ENCODE measurements at places on chromosomes 7 and 10.
A peak's percentile ranks its signal among the peaks of the same experiment; 100 is the strongest.

GRCh38 chr7:143973870-143974416 lies 19.3 kb downstream of the OR2F1 start:
- no peak for DNase-seq

- DNase-seq, result no peak
These were observed 86.5 kb upstream of the KDM7A start for GRCh38 chr7:140263277-140263676.

GRCh38 chr7:51973071-51973470 lies 656.5 kb upstream of the COBL start:
- DNase-seq, result no peak

DNA sequence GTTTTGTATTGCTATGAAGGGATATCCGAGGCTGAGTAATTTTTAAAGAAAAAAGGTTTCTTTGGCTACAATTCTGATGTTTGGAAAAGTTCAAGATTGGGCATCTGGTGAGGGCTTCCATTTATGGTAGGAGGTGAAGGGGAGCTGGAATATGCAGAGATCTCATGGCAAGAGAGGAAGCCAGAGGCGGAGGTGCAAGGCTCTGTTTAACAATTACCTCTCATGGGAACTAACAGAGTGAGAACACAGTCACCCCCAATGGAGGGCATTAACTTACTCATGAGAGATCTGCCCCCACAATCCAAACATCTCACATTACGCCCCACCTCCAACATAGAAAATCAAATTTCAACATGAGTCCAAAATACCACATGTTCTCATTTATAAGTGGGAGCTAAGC lies 62.0 kb downstream of the AKR1D1 start:
- DNase-seq, result no peak

DNA sequence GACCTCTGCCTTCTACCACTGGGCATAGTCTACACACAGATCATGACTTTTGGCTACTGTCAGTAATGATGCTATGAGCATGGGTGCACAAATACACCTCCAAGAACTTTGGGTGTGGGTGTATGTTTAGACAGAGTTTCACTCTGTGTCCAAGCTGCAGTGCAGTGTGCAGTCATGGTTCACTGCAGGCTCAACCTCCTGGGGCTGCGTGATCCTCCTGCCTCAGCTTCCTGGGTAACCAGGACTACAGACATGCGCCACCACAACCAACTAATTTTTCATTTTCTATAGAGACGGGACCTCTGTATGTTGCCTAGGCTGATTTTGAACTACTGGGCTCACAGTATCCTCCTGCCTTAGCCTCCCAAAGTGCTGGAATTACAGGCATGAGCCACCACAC lies 194.4 kb downstream of the NSUN6 start:
- DNase-seq, result no peak

GRCh38 chr7:100369105-100369504 lies 4.2 kb upstream of the PILRA start:
- DNase-seq, result no peak

DNA sequence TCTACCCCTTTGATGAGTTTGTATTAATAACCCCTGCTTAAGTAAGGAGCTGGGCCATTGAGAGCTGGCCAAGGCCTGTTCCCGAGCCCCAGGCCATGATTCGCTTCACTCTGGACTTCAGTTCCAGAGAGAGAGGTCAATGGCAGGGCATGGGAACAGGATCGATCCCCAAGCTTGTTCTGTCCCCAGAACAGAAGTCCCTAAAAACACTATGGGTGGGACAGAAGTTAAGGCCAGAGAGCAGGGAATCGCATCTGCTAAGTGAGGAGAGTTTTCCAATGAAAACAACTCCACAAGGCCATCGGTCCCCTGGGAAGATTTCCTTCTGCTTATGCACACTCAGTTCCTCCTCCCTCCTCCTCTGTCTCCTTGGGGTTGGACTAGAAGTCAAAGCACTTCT lies 159.6 kb downstream of the LSM5 start:
- no peak for DNase-seq

DNA sequence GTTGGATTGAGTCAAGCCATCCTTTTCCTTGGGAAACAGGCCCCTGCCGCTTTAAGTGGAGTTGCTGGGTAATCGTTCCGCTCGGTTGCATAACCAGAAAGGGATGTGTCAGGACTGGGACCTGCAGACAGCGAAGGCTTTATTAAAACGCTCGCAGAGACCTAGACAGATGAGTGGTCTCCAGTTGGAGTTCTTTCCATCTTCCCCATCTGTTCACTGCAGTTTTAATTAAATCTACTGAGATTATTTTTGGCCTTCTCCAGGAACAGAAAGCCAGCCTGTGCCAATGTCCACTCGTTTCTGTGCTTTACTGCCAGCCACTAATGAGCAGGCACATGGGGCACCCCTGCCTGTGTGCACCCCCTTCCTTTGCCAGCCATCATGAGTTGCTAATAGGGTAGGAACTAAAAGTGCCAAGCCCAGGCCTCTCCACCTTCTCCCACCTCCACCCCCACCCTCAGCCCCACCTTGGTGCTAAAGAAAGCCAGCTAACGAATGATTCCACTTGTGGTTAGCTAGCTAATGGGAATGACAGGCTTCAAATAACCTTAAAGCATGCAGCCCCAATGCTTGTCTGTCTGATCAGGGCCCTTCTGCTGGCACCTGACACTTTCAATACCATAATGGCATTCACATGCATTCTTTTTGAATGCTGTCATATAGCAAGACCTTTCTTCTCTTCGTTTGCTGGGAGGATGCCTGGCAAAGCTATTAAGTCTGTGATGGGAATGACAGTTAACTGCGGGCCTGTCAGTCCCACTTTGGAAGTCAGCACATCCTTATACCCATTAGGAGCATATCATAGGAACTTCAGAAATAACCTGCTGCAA lies 556.8 kb upstream of the GALNT17 start:
- no peak for DNase-seq

DNA sequence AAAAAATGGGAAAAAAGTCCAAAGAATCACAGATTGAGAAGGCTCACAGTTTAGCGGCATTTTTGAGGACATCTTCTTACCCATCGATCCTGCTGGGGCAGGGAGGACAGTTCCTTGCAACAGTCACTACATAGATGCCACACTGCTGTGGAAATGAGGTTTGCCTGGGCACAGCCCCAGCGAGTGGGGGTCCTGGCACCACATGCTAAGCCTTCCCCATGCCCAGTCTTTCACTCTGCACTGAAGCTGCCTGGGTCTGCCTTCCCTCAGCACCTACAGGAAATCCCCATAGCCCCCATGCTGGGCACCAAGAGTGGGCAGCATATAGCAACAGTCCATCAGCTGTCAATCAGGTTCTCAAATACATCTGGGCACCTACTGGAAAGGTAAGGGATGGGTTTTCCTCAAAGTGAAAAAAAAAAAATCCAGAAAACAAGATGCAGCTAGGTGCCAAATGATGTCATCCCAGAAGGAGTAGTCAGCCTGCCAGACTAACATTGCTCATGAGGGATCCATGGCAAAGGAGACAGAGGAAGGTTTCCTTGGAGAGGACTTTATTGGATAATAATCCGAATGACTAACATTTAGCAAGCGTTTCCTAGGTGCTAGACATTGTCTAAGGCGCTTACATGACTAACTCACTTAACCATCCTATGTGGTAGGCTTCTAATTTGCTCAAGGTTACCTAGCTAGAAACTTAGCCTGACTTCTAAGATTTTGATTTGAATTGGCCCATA lies 125.7 kb upstream of the CXCL12 start:
- peak; percentile 34 for DNase-seq

DNA sequence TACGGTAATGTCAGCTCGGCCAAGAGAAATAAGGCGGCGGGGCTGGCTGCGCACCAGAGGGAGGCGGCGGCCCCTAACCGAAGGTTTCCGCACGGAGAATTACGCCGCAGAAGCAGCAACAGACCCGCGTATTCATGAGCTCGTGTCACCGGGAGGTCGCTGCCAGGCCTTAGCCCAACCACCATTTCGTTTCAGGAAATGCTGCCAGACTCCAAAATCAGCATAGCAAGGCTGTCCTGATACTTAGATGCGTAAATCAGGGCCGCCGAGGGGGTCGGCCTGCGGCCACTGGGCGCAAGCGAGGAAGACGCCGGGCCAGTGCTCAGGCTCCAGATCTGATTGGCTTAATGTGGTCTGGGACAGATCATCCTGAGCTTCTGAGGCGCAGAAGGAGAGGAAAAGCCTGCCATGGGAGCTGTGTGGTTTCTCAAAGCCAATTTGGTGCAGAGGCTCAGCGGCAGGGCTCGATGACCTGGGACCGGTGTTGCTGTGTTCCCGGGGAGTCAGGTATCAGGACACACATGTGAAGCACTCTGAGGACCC lies 247.9 kb downstream of the BAMBI start:
- no peak for DNase-seq

DNA sequence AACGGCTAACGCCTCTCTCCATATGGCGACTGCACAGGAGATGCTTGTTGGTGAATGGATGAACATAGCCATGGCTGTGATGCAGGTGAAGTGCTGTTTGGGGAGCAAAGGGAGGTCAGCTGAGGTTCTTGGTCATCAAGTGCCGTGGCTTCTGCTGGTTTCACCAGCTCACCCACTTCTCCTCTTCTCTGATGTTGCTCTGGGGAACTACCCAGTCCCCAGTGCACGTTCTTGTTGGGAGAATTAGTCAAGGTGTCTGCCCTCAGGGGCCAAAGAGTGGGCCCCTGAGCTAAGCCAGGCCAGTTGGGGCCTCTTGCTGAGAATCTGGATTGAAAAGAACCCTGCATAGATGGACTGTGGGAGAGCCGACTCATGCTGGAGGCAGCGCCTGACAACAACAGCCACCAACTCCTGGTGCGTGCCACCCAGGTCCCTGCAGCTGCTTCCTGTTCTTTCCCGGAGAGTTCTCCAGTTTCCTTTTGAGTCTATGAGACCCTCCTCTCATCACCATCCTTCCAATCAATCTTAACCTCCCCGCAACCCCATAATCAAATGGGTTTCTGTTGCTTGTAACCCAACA lies 3.0 kb downstream of the BTBD16 start:
- no peak for DNase-seq

GRCh38 chr7:154302380-154302779 lies 250.2 kb downstream of the DPP6 start:
- DNase-seq, result no peak
